ENCODE measurements at places on chromosomes 4 and X.

DNA sequence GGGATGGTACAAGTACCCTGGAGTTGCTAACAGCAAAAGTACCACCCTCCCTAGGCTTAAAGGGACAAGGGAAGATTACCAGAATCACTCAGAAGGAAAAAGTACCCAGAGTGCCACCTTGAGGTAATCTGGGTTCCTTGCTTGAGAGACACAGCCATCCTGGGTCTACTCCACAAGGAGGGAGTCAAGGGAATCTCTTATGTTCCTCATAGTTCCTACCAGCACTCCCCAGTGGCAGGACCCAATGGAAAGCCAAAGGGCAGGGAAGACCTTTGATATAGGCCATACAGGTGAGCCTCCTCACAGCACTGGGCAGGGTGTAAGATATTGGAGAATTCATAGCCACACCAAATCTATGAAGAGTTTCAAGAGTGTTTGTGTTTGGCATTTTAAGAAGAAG, 5.7 kb downstream of the IL2 start:
- peak; percentile 8 for DNase-seq

DNA sequence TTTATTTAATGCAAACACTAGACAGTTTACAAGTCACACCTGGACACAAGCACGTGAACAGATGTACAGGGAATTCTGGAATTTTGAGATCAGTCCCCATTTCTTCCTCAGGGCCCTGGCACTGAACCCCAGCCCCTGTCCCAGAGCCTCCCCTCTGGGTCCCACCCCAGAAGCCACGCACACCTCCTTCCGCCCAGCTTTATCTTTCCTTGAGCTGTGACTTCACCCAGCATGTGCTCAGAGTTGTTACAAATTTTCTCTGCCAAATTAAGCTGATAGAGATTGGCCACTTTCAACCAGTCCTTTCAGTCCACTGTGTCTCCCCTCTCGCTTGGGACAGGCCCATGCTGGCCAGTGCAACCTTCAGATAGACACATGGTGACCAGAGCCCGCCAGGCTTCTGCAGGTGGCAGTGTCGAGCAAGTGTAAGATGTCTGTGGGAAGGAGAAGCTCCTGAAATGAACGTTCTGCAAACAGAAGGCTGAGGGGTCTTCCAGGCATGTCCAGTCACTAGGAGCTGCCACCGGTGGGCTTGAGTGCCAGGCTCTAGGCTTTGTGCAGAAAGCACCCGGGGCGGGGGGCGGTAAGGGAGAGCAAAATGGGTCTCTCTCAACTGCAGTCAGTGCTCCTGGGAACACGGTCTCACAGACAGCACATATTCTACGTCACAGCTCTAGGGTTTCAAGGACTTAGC, 73.3 kb downstream of the MTMR1 start:
- DNase-seq: no peak

DNA sequence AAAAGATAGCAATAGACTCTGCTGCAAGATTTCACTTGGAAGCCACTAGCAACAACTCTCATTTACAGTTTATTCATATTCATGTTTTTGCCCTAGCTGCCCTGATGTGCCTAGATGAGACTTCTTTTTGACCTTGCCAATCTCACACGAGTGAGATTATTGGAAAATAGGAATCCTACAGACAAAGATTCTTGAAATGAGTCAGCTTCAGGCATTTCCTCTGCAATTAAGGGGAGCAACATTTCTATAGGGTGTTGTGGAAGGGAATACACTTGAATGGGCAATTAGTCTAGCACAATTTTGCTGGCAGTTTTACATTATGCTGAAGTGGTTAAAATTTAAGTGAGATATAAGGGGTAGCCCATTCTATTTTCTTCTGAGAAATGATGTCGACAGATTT, 217.0 kb upstream of the FAT4 start:
- DNase-seq: no peak

DNA sequence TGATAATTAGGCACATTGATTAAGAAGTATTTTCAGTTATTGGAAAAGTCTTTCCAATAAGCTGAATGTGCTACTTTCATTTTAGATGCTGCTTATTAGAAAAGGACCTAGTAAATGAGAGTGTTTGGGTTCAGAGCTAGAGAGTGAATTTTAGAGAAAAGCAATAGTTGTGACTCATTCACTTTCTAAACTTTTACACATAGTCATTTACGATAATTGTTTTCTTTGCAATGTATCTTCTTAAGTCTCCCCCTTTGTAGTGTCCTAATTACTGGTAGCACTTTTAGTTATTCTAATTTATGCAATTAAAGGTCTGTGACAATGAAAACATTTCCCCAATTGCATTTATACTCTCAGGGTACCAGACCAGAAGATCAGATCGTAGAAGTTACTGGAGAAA, 1.3 kb downstream of the IL21 start:
- no peak for DNase-seq

- no peak for DNase-seq
These were observed 472.5 kb upstream of the RPS6KA3 start for GRCh38 chrX:20739038-20739745.

DNA sequence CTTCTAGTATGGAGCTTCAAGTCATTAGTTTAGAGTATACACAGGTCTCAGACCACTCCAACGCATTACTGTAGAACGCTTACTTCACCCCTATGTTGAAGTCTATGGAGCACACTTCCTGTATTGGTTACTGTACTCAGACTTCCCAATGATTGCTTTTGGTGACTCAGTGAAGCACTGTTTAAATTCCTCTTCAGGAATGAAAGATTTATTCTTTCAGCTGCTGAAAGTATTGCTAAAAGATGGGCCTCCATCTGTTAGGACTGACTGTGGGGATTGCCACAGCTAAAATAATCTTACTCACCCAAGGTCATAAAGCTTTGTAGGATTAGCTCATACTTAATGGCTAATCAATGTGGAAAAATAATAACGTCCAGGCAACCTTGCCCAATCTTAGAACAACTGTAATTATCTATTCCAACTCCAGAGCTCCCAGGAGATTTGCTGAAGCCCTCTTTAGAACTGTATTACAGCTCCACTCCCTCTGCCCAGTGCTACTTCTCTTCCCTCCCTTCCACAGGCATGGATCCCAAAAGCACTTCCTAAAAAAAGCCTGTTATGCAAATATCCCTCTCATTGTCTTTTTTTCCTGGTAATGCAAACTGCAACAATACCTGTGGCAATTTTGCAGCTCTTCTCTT, 281.9 kb upstream of the HS3ST1 start:
- no peak for DNase-seq

GRCh38 chrX:69150281-69150960, 14.8 kb downstream of the PJA1 start:
- DNase-seq: no peak

DNA sequence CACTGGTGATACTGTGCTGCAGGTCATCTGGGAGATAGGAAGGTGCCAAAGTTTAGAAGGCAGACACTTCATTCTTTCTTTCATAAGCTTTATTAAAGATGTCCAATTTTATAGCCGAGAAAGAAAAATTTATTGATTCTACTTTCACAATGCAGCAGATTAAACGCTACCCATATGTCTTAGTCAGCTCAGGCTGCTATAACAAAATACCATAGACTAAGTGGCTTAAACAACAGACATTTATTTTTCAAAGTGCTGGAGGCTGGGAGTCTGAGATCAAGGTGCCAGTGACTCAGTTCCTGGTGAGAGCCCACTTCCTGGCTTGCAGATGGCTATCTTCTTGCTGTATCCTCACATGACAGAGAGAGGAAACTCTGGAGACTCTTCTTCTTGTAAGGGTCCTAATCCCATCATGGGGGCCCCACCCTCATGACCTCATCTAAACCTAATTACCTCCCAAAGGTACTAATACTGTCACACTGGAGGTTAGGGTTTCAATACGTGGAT, 33.4 kb upstream of the KLHL34 start:
- DNase-seq: no peak

- peak; percentile 23 for DNase-seq
These were observed 177.0 kb upstream of the RASGEF1B start for GRCh38 chr4:81648576-81649275.

DNA sequence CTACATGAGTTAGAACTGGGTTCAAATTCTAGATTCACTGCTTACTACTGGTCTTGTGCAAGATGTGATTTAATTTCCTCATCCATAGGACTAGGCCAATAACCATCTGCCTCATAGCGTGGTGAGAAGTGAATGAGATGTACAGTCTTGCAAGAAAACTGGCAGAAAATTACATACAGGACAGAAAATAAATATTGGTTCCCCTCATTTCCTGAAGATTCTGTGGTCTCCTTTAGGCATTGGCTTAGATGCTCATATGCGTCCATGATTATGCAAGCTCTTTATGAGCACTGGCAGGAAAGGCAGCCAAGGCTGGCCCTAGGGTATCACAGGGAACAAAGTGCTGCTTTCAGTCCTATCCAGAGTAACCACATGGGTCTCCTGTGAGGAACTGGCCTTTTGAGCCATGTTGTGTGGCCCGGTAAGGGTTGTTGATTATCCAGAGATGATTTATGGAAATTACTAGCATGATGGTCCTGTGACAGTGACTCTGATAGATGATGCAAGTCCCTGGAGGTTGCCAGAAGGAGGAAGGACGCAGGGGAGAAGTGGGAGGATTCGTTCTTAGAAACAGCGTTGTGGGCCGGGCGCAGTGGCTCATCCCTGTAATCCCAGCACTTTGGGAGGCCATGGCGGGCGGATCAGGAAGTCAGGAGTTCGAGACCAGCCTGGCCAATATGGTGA, 9.9 kb upstream of the MOB1B start:
- DNase-seq: no peak

- DNase-seq: no peak
These were observed 519.9 kb downstream of the IL15 start for GRCh38 chr4:142156256-142156655.

- DNase-seq: no peak
These were observed 571.2 kb downstream of the ARAP2 start for GRCh38 chr4:35673137-35673536.
